GM23248 (cell line): ENCODE measurements at places on chromosomes 2 and 18. TPM values are rescaled to one million over a fixed set of nuclear protein-coding genes. Genes with fewer than 3 reads are reported as not detected.

Gene IL1F10
- total RNA-seq: not detected in 2 replicates

Gene CRACDL
- not detected in 2 replicates for total RNA-seq

Gene LHCGR
- not detected in 2 replicates for total RNA-seq

Gene ALK
- under 0.01 TPM in 1 of 2 replicates, not detected in the other for total RNA-seq

- no peak for DNase-seq
Measured at GRCh38 chr2:146850746-146851145, 994.1 kb upstream of the ACVR2A start.

DNA sequence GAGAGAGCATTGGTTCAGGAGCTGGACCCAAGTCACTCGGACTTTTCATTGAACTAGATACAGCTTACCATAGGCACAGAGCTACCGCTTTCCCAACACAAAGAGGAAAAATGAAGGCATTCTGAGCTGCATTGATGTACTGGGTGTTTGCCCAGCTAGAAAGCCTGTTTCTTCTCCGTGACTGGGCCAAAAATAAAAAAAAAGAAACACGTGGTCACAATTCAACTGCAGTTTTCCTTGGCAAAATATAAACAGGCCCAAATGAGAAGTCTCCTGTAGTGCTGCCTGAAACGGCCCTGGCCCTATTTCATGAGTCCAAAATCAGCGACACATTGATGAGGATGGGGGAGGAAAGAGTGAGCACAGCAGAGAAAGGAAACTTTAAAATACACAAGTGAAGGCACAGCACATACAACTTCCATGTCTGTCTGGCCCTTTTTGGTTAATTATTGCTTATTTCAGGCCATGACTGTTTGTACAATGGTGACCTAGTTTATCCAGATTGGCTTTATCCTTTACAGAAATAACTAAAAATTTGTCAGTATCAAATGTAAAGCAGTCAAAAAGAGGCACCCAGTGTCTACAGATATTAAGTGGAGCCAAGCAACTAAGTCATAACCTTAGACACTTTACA is 179.7 kb downstream of the ICOS start:
- no peak for DNase-seq

DNA sequence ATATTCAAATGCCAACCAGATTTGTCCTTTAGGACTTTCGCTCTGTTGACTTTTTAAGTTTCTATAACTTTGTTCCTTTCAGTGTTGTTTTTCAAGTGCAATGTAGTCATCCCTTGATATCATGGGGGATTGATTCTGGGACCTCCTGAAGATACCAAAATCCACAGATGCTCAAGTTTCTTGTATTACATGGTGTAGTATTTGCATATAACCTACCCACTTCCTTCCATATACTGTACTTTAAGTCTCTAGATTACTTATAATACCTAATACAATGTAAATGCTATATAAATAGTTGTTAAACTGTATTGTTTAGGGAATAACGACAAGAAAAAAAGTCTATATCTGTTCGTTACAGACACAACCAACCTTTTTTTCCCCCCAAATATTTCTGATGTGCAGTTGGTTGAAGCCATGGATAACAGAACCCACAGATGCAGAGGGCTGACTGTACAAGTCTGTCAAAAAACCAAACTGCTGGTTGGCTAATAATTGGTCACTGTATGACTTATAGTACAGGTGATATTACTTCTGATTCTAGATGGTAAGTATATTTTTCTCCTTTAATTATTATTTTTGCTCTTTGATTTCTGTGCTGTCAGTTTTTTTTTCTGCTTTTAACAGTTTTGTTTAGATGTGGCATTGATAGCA is 201.7 kb upstream of the STON1 start:
- no peak for DNase-seq

GRCh38 chr2:233853883-233854240 is 473 bp downstream of the HJURP start:
- no peak for DNase-seq

GRCh38 chr18:69217196-69218000 is 183.3 kb upstream of the DOK6 start:
- no peak for DNase-seq

GRCh38 chr2:179861416-179862067 is at the start of gene ZNF385B:
Gene ZNF385B, minus strand, starts transcription at chr2:179861612.
- DNase-seq: peak; percentile 54
